ENCODE measurements at places on chromosomes 16 and 17. TPM values are rescaled to one million over a fixed set of nuclear protein-coding genes. Genes with fewer than 3 reads are reported as not detected.

DNA sequence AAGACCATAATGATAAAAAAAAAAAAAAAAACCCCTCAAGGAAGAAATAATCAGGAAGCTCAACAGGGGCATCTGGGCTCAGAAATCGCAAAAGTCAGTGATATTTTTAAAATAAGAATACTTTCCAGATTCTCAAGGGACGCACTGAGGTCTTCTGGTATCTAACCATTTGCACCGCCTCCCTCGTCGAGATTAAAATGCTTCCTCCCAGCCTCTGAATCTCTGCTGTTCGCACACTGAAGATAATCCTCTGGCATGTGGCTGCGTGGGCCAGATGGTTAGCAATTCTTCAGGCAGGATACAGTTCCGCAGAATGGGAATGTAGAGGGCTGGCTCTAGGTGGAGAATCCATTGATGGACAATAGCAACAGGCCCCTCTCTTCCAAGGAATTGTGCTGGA, 211.7 kb upstream of the CDH5 start:
- no peak for DNase-seq

DNA sequence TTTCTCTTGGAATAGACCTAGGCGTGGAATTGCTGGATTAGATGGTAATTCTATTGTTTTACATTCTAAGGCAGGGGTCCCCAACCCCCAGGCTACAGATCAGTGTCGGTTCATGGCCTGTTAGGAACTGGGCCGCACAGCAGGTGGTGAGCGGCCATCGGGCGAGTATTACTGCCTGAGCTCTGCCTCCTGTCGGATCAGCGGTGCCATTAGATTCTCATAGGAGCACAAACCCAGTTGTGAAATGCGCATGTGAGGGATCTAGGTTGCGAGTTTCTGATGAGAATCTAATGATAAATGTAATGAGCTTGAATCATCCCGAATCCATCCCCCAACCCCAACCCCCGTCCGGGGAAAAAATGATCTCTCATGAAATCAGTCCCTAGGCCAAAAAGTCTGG, 23.0 kb downstream of the NLRC5 start:
- DNase-seq = no peak

GRCh38 chr17:42266918-42267766, 9.0 kb downstream of the STAT5B start:
- peak; percentile 74 for DNase-seq

DNA sequence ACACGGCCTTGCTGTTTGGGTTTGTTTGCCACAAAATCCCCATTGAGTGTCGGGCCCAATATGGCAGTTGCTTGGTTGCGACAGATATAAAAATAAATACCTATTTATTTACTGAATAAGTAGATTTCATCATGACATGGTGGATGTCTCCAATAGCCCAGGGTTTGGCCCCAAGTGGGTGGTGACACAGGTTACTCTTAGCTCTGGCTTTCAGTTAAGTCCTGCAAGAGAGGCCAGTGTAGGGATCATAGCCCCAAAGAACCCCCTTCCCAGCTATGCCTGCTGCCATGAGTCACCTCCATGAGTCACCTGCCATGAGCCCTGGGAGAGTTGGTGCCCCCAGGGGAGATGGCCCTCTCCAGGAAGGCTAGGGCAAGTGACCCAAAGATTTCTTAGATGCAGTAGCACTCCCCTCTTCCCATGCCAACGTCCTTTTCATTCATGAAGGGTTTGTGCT, 78.7 kb upstream of the LGALS9 start:
- DNase-seq = peak; percentile 42

GALK1 gene
- total RNA-seq = 50.7 TPM

DNA sequence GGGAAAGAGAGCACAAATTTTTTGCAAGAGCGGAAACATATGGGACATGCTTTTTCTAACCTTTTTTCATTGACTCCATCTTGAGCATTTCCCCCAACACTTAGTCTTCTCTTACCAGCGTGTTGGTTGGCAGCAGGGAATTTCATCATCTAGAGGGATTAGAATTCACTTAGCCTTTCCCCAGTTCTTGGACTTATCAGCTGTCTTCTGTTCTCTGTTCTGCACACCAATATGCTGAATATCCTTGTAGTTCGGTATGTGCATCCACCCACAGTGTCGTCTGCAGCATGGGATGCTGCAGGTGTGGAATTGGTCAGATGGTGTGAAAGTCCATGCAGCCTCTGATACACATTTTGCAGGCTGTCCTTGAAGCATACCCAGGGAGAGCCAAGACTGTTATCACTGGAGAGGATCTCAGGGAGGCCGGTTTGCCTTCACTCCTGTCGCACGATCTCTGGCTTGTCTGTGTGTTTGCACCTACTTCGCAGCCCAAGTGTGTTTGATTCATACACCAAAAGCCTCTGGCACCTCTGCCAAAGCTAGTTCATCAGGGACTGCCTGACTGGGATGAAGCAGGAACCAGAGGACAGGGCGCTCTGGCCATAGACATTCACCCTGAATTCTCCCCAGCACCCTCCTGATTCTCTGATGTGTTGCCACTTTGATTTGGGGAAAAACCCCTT, 93.3 kb downstream of the SOCS1 start:
- DNase-seq = no peak

- no peak for DNase-seq
Observed at GRCh38 chr16:15876503-15876902, 11.9 kb downstream of the CEP20 start.

- no peak for DNase-seq
Observed at GRCh38 chr16:82582975-82583374, 43.8 kb upstream of the CDH13 start.

GAST gene
- not detected for total RNA-seq

GRCh38 chr16:70151391-70151790, 22.2 kb upstream of the CLEC18C start:
- no peak for DNase-seq

NECAB2 gene
- not detected for total RNA-seq
